ENCODE measurements at places on chromosomes 1 and 21.

DNA sequence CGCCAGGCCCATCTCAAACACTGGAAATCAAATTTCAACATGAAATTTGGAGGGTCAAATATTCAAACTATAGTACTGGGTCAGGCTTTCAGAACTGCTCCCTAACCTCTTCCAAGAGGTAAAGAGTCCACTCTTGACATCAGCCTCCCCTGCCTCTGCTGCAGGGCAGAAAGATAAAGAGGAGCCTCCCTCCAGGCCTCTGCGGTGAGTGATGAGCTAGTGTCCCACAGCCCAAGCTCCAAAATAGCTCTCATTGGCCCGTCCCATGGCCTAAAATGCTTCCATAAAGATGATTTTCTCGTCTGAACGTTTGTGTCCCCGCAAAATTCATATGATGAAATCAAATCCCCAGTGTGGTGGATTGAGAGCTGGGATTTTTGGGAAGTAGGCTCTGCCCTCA is 33.7 kb upstream of the CCSAP start:
- DNase-seq: no peak

- no peak for DNase-seq
These were observed 417.7 kb upstream of the USP24 start for GRCh38 chr1:55632906-55633305.

DNA sequence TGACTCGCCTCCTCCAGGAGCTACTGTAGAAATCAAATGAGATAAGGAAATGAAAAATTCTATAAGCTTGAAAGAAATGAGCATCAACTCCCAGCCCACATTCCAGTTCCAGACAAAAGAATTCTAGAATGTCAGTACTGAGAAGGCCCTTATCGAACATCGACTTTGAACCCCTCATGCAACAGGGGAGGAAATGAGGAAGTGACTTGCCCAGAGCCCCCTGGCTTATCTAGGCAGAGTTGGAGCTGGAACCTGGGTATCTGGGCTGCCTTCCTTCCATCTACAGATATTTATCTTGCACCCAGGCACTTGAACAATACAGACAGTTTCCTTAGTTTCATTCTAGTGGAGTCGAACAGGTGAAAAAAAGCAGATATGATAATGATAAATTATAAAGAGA is 22.3 kb downstream of the MECR start:
- no peak for DNase-seq

DNA sequence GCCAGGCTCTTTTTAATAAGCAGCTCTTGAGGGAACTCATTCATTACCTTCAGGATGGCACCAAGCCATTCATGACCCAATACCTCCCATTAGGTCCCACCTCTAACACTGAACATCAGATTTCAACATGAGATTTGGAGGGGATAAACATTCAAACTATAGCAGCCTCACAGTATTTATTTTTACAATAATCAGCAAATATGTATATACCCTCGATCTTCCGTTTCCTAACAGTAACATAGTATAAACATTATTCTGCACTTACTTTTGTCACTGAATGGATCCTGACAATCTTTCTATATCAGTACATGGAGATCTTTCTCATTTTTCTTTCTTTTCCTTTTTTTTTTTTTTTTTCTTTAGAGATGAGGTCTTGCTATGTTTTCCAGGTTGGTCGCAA is 5.4 kb downstream of the CATSPER4 start:
- DNase-seq: no peak

DNA sequence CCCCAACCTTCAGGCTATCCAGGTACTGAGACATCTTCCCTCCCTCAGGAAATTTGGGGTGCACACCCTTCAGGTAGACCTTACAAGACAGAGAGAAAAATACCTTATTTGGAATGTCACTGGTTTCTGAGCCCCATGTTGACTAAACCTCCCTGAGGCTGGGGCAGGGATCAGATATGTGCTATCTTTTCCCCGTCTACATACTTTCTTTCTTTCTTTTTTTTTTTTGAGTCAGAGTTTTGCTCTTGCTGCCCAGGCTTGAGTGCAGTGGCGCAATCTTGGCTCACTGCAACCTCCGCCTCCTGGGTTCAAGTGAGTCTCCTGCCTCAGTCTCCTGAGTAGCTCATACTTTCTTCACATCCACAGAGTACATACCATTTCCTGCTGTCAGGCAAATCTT is 1.6 kb downstream of the CYB5R1 start:
- no peak for DNase-seq

GRCh38 chr1:6487804-6488484 is 3.5 kb downstream of the PLEKHG5 start:
- no peak for DNase-seq

DNA sequence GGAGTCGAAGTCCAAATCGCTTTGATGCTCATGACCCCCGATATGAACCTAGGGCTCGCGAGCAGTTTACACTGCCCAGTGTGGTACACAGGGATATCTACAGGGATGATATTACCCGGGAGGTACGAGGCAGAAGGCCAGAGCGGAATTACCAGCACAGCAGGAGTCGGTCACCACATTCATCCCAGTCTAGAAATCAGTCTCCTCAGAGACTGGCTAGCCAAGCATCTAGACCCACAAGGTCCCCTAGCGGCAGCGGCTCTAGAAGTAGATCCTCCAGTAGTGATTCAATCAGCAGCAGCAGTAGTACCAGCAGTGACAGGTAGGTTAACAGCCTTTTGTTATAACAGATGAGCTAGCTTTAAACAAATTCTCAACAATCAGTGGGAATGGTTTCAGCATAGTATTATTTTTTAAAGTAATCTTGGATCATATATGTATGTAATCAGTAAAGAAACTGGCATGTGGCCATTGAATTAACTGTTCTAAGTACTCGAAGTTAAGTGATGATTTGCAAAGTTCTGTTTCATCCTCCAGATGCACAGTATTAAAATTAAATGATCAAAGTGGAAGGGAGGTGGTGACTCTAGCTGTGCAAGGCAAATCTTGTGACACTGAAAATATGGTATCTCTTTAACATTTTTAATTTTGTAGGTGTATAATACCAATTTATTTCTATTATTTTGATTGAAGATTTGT is 29.0 kb downstream of the SPEN start:
- no peak for DNase-seq

DNA sequence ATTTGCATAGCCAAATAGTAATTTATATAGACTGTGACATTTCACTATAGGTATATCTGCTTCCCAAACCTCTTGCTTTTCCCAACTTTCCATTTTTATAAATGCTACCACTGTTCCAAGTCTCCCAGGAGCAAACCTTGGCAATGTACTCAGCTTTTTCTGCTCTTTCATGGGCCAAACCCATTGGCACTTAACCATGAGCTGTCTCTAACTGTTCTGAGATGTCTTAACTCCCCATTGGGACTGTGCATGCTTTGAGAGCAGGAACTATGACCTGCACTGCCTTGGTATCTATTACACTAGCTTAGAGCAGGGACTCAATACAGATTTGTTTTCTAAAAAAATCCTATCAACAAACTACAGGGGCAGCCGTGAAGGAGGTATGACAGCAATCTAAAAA is 22.5 kb upstream of the KHDRBS1 start:
- DNase-seq: no peak

DNA sequence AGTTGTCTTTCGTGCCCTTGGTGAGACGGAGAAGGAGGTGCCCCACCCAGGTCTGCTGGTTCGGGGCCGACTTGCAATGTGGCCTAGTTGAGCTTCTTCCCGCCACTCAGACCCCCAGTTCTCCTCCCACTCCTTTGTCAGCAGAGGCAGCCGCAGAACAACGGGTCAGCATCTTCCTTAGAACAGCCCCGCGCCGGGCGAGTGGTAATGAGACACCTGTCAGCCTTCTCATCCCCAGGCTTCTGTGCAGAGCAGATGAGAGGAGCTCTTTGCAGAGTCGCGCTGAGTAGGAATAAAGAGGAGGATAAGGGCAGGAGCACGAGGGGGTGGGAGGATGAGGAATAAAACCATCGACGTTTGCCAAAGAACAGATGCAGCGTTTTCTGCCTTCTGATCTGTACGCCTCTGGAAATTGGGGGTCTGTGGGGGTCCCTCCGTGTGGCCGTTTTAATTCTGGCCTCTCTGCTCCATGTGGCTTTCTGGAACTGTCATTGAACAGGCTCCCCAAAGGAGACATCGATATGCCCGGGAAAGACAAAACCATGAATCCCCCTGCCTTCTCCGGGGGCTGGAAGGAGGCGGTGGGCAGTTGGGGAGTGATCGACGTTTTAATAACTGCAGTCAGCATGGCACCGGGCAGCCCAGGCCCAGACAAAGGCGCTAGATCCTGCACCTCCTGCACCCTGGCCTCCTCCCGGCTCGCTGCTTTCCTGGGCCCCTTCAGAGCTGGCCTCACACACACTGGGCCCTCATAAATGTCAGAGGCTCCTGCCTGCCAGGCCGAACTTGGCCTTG is 27.5 kb upstream of the IGSF21 start:
- no peak for DNase-seq

DNA sequence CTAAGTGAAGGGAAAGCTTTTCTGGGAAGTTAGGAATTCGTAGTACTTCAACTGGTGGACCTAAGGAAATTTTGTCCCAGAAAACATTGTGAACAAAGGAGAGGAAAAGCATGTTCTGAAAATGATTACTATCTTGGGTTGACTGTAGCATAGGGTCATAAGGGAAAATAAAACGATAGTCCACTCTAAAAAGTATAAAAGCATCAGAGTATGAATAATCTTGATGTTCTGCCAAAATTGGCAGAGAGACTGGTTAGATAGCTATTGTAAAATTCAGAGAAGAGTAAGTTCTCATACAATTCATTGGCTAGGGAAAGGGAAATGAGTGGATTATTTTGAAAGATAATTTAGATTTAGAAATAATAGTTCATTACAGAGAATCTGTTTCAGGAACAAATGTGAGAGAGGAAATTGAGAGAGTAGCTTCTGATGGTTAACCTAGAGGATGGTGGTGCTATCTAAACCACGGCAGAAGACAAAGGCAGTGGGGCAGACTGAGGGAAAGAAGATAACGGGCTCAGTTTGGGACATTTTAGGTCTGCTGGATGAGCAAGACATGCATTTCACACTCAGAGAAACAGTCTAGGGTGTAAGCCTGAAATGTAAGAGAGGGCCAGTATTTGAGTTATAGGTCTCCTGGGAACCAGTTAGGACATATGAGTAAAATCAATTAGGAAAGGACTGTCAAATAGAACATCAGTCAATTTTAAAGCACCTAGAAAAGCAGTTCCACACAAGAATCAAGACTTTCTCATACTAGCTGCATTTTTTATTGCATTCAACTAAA is 799.3 kb upstream of the CXADR start:
- DNase-seq: no peak

GRCh38 chr1:214419650-214420049 is 131.8 kb downstream of the PTPN14 start:
- no peak for DNase-seq

DNA sequence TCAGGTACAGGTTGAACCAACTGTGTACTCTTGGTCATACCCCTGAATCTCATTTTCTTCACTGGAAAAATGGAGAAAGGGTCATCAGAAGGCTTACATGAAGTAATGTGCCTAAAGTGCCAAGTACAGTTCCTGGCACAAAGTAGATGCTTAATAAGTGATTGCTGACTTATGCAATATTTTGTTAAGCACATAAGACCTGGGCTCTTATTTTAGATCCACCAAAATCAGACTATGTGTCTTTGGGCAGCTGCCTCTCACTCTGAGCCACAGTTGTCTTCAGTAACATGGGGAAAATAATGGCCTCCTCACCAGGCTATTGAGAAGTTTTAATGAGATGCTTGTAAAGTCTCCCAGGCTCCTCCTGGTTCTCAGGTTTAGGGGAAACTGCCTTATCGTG is 74.3 kb upstream of the TRABD2B start:
- DNase-seq: no peak

DNA sequence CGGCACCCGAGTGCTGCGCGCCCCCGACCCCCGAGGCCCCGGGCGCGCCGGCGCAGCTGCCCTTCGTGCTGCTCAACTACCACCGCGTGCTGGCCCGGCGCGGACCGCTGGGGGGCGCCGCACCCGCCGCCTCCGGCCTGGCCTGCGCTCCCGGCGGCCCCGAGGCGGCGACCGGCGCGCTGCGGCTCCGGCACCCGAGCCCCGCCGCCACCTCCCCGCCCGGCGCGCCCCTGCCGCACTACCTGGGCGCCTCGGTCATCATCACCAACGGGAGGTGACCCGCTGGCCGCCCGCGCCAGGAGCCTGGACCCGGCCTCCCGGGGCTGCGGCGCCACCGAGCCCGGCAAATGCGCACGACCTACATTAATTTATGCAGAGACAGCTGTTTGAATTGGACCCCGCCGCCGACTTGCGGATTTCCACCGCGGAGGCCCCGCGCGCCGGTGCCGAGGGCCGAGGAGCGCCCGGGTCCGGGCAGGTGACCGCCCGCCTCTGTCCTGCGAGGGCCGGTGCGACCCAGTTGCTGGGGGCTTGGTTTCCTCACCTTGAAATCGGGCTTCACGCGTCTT is 49.0 kb downstream of the SIM2 start:
- DNase-seq: no peak

DNA sequence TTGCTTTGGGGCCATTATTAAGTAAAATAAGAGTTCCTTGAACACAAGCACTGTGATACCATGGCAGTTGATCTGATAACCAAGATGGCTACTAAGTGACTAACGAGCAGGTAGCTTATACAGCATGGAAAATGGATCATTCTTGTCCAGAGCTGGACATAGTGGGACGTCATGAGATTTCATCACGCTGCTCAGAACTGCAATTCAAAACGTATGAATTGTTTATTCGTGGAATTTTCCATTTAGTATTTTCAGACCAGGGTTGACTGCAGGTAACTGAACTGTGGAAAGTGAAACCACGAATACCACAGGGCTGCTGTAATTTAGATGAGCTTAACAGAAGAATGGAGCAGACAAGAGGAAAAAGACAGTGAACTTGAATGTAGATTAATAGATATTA is 38.9 kb downstream of the CCDC18 start:
- no peak for DNase-seq

DNA sequence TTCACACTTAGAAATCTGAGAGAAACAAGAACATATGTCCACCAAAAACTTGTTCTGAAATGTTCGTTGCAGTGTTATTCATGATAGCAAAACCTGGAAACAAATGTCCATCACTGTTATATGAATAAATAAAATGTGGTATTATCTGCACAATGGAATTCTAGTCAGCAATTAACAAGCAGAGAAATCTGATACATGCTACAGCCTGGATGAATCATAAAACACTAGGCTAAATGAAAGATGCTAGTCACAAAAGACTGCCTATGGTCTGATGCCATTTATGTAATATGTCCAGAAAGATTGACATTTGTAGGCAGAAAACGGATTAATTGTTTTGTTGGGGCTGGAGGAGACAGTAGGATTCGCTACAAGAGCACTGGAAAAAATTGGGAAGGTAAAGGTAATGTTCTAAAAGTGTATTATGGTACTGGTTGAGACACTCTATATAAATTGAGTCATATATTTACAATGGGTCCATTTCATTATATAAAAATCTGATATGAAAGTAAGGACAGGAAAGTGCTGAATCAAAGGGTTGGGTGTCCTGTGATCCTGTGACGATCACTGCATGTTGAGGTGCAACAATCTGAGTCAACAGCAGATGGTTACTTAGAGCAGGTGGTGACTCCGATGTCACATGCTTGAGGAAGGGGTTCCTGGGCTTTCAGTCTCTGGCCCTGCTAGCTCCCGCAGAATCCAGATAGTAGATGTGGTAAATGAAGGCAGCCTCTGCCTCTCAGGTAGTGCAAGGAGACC is 102.1 kb upstream of the NBPF4 start:
- DNase-seq: no peak

GRCh38 chr1:71093938-71094337 is 13.1 kb upstream of the ZRANB2 start:
- DNase-seq: no peak
